NT2/D1 (cell line): ENCODE measurements at places on chromosomes 11 and 22.

DNA sequence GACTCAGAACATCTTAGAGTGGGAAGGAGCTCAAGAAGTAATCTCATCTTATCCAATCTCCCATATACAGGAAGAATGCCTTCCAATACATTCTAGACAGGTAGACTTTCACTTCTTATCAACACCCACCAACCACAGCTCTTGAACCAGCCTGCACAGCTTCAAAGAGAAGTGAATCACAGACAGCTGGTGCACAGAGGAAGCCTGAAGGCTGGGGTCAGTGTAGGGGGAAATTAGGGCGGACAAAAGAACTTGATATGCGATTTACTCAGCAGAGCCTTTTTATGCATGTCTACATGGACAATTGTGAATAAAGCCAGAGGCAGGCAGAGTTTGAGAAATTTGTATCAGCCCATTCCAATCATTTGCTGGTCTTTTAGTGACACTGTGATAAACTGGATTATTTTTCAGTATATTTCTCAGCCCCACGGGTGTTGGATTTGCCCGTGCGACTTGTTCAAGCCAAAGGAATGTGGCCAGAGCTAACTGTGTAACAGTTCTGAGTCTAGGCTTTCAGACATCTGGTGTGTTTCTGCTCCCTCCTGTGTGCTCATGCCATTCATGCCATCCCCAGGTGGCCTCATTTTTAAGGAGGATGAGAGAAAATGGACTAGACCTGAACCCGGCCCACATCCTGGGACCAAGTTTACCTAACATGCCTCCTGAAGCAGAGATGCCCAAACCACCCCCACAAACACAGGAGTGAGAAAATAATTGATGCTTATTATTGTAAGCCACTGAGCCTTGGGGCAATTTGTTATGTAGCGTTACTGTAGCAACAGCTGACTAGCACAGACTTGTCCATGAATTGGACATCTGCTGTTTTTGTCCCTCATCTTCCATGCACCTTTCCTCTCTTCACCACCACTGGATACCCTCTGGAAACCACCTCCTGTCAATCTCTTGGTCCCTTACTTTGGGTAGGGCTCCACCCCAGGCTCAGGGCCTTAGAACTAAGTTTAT lies 137.5 kb upstream of the HSD17B12 start:
- no peak for DNase-seq

- DNase-seq = no peak
These were observed 40.6 kb downstream of the OR4D9 start for GRCh38 chr11:59551659-59552521.

DNA sequence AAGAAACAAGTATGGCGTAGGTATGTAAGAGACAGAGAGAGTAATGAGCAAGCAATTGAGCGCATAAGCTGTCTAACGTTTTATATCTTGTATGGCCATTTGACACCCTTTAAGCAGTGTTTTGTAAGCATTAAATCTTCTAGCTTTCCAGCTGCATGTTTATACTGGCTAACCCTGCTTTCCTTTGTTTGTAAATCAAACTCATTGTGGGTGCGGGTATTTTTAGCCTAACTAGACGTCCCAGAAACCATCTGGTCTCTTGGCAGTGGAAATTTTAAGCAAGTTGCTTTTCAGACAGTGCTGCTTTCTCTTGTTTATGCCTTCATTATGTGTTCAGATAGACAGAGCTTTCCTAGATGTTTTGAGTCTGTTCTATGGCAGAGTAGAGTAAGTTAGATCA lies 73.5 kb downstream of the RNF169 start:
- DNase-seq = no peak

DNA sequence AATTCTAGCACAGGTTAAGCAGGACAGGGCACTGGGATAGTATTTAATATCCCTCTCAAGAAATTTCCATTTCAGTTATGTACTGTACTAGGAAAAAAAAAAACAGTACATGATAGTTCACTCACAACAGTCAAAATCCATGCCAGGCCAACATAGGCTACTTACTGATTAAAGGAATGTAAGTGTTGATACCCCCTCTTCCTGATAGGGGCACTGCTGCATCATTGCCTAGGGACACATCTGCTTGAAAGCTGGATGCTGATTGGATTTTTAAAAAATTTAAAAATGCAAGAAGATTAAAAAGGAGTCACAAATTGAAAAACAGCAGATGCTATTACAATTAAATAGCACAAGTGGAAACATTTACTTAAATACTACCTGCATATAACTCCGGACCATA lies 43.4 kb downstream of the APOL5 start:
- no peak for DNase-seq

- DNase-seq = no peak
These were observed 71.0 kb downstream of the BRD1 start for GRCh38 chr22:49756676-49757075.

DNA sequence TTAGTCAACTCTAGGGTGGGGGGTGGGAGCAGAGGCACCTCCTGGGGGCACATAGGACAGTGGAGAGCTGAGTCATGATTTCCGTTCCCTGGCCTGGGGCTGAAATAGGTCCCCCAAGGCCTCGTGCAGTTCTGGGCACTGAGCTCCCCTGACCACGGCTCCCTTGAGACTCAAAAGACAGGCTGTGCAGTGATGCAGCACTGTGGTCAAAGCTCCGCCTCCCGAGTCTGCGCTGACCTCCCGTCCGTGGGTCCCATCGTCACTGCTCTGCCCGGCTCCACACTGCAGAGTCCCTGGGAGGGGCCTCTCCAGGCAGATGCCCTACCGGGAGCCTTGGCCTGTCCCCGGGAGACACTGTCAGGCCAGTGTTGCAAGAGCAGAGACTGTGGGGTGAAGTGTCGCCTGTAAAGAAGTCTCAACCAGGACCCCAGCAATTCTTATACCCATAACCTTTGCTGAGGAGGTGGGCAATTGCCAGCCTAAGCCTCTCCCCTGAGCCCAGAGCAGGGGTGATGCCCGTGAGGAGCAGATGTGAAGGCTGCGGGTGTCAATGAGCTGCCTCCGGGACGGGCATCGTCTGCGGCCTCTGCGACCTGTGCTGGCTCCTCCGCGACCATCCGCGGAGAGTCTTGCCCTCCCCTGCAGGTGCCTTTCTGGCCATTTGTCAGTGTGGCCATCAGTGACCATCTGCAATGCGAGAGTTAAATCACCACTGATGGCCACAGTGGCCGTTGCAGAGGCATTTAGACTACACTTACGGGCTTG lies 877.3 kb downstream of the BRD1 start:
- no peak for DNase-seq

DNA sequence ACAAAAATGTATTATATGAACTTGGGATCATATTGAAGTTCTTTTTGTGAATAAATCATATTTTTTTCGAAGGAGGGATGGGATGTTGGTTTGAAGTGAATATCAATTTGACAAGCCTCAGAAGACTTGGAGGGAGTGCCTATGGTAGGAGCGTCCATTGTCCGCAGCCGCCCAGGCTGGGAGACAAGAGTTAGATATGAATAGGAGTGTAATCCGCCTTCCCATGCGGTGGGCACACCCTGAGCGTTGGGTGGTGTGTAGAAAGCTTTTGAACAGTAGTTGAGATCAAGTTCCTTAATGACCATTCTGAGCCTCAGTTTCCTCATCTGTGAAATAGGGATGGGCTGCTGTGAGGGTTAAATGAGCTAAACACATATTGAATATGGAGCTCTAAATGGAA lies 7.0 kb downstream of the CD82 start:
- DNase-seq = no peak

DNA sequence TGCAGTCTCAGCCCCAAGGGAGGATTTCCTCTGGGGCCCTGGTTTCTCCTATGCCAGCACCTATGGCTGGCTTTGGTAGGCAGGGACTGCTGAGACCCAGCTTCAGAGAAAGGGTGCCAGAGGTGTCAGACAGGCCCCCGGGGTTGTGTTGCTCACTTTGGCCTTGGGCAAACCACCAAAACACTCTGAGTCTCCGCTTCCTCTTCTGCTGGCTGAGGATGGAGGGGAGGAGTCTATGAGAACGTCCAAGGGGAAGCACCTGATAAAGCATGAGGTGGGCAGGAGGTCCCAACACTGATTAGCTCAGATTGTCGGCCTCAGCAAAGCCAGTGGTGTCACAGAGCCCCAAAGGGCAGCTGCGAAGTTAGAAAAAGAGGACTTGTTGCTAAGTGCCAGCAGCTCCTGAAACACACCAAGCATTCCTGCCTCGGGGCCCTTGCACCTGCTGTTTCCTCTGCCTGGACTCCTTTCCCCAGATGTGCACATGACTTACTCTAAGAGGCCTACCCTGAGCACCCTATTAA lies 10.5 kb downstream of the SMTNL1 start:
- DNase-seq = no peak

- no peak for DNase-seq
These were observed 17.0 kb upstream of the GLYATL1B start for GRCh38 chr11:59069087-59069486.

- DNase-seq = no peak
These were observed 45.8 kb downstream of the PC start for GRCh38 chr11:66912361-66912760.

GRCh38 chr22:44173154-44173553 lies 7.6 kb upstream of the PARVG start:
- DNase-seq = no peak

- no peak for DNase-seq
These were observed 239.5 kb downstream of the NTM start for GRCh38 chr11:131609921-131610320.

DNA sequence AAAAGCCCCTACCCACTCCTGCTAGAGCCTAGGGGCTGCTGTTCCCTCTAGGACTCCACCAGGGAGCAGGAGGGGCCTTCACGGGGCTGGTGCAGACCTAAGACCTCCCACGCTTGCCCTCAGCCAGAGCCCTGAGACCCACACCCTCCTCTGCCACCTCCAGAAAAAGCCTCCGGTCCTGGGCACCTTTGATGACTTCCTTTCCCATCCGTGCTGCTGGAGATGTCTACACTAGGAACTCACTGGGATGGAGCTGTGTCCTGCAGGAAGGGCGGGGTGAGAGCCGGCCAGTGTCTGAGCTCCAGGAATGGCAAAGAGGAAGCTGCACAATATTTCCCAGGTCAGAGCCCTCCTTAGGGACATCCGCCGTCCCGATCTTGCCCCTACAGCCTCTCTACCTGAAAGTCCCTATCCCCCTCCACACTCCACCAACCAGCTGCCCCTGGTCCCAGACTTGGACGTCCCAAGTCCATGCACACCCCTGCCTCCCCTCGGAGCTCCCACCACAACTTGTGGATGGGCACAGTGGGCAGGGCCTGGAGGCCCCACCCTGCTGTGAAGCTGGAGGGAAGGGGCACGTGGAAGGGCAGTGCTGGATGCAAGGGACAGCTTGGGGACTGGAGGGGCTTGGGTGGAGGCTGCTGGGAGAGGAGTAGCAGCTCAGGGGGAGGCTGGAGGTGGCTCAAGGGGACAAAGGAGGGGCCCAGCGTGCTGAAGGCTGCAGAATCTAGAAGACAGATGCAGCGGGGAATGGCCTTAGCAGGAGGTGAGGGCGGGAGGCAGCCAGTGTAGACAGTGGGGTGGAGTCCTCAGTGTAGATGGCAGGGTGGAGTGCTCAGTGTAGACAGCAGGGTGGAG lies 13.5 kb upstream of the LRP5 start:
- no peak for DNase-seq

GRCh38 chr11:92477686-92478085 lies 253.1 kb downstream of the FAT3 start:
- DNase-seq = no peak

DNA sequence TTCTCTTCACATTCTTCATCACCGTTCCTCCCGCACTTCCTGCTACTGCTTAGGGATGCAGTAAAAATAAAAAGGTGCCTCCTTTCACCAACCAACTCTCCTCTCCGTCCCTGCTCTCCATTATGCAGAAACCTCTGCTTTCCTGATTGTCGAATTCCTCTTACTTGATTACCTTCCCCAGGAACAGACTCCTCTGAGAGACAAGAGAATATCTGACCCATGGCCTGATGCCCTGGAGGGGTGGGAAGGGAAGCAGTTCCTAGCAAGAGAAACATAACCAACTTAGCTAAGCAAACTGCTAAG lies 80.9 kb downstream of the TRIM29 start:
- no peak for DNase-seq

- DNase-seq = peak; percentile 76
These were observed 19.5 kb downstream of the TXN2 start for GRCh38 chr22:36461665-36462649.

DNA sequence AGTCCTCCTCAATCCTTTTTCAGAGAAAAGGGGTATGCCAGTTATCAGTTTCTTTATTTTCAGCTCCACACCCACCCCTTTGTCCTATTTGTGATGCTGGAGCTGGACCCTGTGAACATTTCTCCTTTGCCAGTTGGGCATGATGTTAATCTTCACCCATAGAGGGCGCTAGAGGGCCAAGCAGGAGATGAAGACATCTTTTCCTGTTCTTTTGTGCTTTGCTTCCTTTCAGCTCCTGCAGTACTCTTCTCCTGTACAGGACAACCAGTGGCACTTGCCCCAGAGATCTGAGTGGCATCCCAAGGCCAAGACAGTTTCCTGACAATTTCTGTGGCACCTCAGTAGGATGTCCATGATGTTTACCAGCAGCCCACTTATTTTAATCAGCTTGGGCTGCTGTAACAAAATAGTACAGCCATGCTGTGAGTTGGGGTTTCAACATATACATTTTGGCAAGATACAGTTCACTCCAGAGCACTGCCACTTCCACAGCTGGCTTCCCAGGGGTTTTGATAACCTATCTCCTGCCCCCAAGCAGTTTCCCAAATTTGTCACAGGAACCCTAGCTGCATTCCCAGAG lies 4.6 kb downstream of the SAA2 start:
- DNase-seq = peak; percentile 63

- no peak for DNase-seq
These were observed 42.9 kb downstream of the ARFGAP3 start for GRCh38 chr22:42814215-42814614.

GRCh38 chr11:28009388-28009787 lies 98.6 kb downstream of the KIF18A start:
- no peak for DNase-seq

DNA sequence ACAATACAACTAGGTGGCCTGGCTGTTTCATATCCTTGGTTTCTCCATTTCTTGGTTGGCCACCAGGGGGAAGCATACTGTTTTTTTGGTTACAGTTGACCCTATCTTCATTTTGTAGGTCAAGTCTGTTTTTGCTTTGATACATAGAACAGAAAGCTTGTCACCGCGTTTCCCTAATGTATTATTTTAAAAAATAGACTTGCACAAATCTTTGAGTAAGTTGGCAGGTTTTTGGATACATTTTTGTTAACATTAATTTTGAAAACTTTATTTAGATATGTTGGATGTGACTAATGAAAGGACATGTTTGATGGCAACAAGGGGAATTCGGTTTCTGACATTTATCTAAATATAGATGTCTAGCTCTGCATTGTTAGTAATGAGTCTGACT lies 3.0 kb downstream of the NCR3LG1 start:
- no peak for DNase-seq

DNA sequence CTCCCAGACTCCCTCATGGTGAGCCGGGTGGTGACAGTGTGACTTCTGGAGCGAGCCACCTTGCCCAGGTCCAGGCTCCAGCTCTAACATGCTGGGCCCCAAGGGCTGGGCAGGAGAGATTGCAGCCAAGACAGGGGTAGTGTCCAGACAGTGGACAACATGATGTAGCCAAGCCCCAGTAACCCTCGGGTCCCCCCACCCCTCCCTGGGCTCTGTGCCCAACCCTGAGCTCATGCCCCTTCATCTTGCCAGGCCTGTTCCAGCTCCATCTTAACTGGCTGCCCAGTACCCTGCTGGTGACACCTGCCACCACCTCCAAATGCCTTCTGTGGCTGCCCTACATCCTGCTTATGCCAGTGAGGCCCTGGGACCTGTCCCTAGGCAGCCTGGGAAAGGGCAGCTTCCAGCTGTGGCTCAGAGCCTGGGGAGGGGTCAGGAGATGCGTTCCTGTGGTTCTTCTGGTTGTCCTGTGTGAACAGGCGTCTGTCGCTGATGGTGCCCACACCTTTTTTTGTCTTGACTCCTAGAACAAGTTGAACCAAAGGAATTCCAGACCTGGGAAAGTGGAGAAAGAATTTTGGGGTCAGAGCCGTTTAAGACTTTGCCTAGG lies 12.5 kb upstream of the SYT12 start:
- no peak for DNase-seq

GRCh38 chr11:4480577-4481239 lies 1.7 kb upstream of the OR52K1 start:
- DNase-seq = no peak
